T-helper 1 cell (primary cell): ENCODE measurements at places on chromosomes 4 and X.
A peak's percentile ranks its signal among the peaks of the same experiment; 100 is the strongest.

DNA sequence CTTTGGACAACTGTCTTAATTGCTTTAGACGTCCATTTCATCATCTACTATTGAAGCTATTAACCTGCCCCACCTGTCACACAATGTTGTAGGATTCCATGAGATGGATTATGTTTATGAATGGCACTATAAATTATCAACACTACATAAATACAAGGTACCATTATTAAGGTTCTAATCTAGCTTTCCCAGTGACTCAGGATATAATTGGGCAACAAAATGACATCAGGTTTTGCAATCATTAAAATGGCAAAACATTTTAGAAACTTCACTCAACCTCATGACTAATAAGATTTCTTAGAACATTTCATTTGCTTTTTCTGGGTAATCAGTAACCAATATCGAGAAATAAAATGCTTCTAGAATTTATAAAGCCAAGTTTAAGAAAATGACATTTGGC lies 9.2 kb downstream of the HOPX start:
- no peak for DNase-seq

DNA sequence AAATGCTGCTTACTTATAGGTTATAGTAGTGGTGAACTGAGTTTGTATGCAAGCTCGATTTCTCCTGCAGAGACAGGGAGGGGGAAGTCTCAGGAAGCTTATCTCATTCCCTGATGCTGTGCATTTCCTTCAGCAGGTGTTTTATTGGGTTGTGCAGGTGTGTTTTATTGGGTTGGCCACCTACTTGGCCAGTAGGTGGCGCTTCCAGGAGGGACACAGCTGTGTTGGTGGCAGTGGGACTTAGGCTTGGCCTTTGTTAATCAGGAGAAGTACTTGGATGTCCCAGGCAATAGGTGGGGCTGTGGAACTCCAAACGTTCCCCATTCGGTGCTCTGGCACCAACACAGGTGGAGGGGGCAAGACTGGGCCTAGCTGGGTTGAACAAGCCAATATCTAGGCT lies 196.0 kb upstream of the DCAF8L1 start:
- no peak for DNase-seq

GRCh38 chr4:47642985-47643760 lies 158.1 kb downstream of the ATP10D start:
- no peak for DNase-seq

DNA sequence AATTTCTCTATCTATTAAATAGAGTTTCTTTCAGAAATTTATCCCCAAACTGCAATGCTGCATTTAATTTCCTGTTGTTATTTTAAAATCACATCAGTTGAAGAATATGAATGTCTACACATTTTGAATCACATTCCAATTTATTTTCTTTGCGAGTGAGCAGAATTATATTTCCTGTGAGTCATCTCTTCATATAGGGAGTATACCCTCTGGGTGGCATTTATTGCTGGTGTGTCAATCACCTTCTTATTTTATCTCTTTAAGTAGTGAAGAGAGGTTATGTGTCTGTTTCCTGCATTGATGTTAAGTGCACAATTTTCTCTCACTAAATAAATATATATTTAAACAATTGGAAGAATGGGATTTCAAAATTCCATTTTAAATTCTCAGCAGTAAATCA lies 511.0 kb upstream of the ATOH1 start:
- no peak for DNase-seq

DNA sequence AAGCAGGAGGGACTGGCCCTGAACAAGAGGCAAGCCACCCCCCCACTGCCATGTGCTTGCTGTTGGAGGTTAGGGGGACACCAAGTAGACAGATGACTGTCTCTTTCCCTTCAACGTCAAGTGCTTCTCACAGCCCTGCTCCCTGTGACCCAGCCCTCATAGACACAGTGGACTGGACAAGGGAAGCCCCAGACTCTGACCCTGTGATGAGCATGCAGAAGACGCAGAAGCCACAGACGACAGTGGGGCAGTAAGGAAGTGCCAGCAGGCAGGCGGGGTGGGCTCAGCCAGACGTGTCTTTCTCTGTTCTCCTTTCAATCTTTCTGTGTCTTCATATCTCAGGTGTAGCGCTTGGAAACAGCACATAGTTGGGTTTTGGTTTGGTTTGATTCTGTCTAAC lies 2.4 kb upstream of the L1CAM start:
- DNase-seq = no peak

DNA sequence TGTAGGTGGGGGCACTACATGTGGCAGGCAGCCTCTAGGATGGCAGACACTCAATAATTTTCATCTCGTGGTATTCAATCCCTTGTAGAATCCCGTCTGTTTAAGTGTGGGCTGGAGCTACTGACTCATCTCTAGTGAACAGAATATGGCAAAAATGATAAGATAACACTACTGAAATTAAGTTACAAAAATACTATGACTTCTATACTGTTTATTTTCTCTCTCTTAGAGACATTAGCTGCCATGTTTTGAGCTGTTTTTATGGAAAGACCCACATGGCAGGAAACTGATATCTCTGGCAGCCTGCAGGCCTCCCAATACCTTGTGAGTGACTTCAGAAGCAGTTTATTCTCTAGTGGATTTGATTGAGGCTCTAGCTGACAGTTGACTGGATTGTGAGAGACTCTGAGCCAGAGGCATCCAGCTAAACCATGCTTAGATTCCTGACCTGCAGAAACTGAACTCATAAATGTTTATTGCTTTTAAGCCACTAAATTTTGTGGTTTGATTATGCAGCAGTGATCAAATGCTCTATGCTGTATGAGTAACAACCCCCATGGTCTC lies 298.8 kb upstream of the CTSO start:
- no peak for DNase-seq

GRCh38 chr4:110159541-110159940 lies 38.9 kb downstream of the ELOVL6 start:
- no peak for DNase-seq

DNA sequence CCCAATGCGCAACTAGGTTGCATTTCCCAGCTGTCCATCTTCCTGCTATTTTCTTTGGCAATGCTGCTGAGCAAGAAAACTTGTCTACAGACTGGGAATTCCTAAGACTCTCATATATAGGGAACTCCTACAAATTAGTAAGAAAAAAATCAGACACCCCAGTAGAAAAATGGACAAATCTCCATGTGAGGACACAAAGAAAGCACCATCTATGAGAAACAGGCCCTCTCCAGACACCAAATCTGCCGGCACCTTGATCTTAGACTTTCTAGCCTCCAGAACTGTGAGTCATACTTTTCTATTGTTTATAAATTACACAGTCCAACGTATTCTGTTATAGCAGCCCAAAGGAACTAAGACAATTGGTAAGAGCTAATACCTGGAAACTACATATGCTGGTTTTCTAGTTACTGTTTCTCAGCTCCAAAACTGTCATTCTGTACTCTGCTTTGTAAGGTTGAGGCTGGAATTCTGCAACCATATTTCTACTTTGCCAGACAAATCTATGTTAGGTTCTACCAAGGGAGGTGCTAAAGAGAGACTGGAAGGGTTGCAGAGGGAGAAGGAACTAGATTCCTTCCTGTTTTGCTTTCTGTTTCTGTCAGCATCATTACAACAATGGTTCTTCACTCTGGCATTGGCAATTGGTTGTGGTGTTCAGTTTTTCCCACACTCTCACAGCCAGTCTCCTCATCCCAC lies 35.7 kb upstream of the FAM241A start:
- peak; percentile 30 for DNase-seq

DNA sequence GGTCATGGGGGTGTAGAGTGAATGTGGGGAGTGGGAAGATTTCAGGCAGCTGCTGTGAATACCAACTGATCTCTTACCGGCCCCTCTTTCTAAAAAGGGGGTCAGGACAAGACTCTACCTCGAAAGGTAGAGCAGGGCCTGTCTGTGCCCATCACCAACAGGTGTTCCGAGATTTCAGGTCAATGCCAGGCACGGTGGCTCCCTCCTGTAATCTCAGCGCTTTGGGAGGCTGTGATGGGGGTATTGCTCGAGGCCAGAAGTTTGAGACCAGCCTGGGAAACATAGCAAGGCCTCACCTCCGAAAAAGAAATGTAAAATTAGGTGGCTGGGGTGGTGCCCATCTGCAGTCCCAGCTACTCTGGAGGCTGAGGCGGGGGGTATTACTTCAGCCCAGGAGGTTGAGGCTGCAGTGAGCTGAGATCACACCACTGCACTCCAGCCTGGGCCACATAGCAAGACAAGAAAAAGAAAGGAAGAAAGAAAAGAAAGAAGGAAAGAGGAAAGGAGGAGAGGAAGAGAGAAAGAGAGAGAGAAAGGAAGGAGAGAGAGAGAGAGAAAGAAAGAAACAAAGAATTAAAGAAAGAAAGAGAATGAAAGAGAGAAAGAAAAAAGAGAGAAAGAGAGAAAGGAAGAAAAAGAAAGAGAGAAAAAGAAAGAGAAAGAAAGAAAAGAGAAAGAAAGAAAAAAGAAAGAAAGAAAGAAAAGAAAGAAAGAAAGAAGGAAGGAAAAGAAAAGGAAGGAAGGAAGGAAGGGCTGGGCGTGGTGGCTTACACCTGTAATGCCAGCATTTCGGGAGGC lies 50.1 kb downstream of the CRLF2 start:
- no peak for DNase-seq

DNA sequence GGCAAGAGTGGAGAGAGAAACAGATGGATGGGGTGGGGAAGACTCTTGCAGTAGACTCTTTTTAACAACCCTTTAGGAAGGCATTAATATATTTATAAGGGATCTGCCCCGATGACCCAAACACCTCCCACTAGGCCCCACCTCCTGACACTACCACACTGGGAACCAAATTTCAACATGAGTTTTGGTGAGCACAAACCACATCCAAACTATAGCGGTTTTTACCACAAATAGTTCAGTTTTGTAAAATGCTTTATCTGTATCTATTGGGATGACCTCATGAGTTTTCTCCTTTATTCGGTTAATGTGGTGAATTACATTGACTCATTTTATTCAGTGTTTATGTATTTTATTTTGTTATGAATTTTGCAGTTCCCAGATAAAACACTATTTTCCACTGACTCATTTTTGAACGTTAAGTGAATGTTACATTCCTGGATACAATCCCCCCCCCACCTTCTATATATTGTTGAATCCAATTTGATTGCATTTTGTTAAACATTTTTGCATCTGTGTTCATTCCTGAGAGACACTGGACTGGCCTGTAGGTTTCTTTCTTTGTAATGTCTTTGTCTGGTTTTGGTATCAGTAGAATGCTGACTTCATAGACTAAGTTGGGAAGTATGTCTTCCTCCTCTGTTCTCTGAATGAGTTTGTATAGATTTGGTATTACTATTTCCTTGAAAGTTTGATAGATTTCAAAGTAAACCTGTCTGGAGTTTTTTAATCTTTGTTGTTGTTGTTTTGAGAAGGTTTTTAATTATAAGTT lies 13.9 kb upstream of the CPLX1 start:
- no peak for DNase-seq

DNA sequence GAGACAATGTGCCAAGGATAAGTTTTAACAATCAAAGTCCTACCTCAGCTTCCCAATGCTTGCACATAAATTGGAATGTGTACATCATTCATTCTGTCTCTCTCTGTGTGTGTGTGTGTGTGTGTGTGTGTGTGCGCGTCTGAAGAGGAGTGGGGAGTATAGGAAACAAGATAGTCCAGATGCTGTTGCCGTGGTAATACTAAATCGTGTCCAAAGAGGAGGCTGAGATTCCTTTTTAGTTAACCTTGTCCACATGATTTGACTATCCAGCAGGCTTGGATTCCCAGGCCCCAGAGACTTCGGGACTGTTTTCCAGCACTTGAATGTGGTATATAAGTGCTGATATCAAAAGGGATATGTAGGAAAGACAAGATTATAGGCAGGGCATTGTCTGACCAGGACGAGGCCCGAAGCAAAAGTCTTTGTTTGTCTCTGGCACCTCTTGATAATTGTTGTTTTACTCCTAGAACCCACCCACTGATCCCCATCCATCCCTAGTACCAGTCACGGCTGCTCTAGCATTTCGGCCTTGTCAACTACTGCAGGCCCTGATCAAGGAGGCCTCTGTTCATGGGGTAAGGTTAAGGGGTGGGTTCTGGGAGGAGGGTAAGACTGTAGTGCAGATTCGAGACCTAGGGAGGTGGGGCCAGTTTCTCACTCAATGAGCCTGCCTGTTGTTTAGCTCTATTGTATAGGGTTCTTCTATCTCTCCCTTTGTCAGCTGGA lies 3.9 kb downstream of the PLP1 start:
- DNase-seq = no peak
